T-cell (primary cell): ENCODE measurements at places on chromosomes 1 and 21. TPM values are rescaled to one million over a fixed set of nuclear protein-coding genes. Genes with fewer than 3 reads are reported as not detected.

- H3K4me1 ChIP-seq: no peaks in the 10 kb centered on the region
- no peak overlapping the region for H3K4me3 ChIP-seq
- no peak for DNase-seq
Measured at GRCh38 chr1:248613742-248614141, 16.2 kb upstream of the OR2T10 start.

Gene CFAP410
- 58.8 TPM for total RNA-seq

DNA sequence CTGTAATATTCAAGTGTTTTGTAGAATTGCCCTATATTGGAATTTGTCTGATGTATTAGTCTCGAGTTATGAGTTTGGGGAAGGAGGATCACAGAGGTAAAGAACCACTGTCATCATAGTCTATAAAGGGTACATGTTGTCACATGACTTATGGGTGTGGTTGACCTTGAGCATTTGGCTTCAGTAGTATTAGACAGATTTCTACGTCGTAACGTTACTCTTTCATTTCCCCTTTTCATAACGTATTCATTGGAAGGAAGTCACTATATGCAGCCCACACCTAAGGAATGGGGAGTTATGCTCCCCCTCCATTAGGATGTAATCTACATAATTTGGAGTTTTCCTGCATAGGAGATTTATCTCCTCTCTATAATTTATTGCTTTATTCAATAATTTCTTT is 110.1 kb upstream of the VAV3 start:
- H3K27me3 ChIP-seq: no peaks in the 10 kb centered on the region
- H3K4me1 ChIP-seq: peaks cover 35% of the 10 kb centered on the region
- H3K36me3 ChIP-seq: no peaks in the 10 kb centered on the region
- no peak overlapping the region for H3K27ac ChIP-seq
- no peak overlapping the region for H3K4me3 ChIP-seq

Gene SPATA1
- 1.3 TPM for total RNA-seq
